ENCODE measurements at places on chromosomes 1 and 21. TPM values are rescaled to one million over a fixed set of nuclear protein-coding genes. Genes with fewer than 3 reads are reported as not detected.

The C1orf52 gene
- total RNA-seq = 18.1 TPM

- no peaks in the 10 kb centered on the region for H3K27me3 ChIP-seq
- peak; percentile 94 for DNase-seq
- H3K36me3 ChIP-seq = no peaks in the 10 kb centered on the region
- no peak overlapping the region for H3K4me3 ChIP-seq
These were observed 90.2 kb upstream of the C1orf21 start for GRCh38 chr1:184296466-184297243.

GRCh38 chr21:45365608-45366241, 39.2 kb upstream of the COL18A1 start:
- H3K27me3 ChIP-seq = no peaks in the 10 kb centered on the region
- no peak for DNase-seq
- H3K4me3 ChIP-seq = no peak overlapping the region
- H3K4me1 ChIP-seq = peaks cover 32% of the 10 kb centered on the region

DNA sequence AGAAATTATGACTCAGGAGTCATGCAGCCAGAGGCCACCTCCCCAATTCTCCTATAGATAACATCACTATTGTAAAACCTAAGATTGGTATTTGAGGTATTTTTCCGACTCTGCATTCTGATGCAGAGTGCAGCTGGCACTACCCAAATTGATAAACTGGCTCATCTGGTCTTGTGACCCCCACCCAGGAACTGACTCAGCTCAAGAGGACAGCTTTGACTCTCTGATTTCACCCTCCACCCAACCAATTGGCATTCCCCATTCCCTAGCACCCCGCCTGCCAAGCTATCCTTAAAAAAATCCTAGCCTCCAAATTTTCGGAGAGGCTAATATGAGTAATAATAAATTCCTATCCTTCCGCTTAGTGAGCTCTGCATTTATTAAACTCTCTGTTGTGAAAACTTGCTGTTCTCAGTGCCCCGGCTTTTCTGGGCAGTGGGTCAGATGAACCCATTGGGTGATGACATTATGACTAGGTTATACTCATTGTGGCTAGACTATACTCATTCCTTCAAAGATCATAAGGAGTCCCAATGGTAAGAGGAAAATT, 39.4 kb upstream of the EPS15 start:
- no peak for DNase-seq
- no peaks in the 10 kb centered on the region for H3K4me1 ChIP-seq
- no peaks in the 10 kb centered on the region for H3K27me3 ChIP-seq

GRCh38 chr1:23159963-23160877, 8.4 kb downstream of the LUZP1 start:
- no peak overlapping the region for H3K4me3 ChIP-seq
- no peak overlapping the region for H3K27ac ChIP-seq
- no peaks in the 10 kb centered on the region for H3K36me3 ChIP-seq
- H3K27me3 ChIP-seq = no peaks in the 10 kb centered on the region

GRCh38 chr1:44208226-44208625, 5.0 kb upstream of the DMAP1 start:
- H3K36me3 ChIP-seq = no peaks in the 10 kb centered on the region
- H3K27ac ChIP-seq = no peak overlapping the region
- H3K4me1 ChIP-seq = peaks cover 4% of the 10 kb centered on the region
- H3K27me3 ChIP-seq = no peaks in the 10 kb centered on the region
- H3K4me3 ChIP-seq = no peak overlapping the region

DNA sequence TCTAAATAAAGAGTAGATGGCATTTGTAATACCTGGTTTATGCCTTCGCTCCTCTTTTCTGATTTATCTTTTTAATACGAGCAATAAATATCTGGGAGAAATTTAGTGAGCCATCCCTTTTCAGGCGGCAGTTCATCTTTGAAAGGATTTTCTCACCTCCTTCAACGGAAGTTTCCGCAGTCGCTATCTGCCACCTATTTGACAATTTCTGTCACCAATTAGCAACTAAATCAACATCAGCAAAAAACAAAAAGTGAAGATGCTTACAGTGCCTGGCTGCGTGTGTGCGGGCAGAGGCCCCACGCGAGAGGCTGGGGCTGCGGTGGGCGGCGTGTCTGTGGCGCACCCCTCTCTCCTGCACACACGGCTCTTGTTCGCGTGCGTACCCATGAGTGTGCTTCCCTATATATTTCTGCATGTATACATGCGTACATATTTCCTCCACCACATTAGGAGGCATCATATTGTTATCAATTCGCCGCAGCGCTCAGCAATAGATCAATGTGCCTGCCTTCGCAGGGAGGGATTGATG, 117.3 kb upstream of the BARHL2 start:
- H3K27me3 ChIP-seq = no peaks in the 10 kb centered on the region
- H3K4me1 ChIP-seq = peaks cover 3% of the 10 kb centered on the region
- no peak overlapping the region for H3K4me3 ChIP-seq
- H3K36me3 ChIP-seq = no peaks in the 10 kb centered on the region
- no peak overlapping the region for H3K27ac ChIP-seq

DNA sequence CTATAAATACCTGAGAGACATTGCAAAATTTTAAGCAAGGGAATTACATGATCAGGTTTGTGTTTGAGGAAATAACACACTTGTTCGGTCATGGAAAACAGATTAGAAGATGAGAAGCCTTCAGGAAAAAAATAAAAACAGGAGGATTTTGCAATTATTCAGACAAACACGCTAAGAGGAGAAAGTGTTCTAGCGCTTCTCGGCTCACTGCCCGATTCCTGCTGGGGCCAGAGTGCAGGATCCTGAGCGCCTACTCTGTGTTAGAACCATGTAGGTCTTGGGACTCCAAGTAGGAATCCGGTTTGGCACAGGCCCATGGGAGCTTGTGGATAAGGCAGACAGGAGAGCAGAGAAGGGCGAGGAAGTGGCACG, 8.1 kb upstream of the PRELP start:
- peak; percentile 94 for DNase-seq
- no peak overlapping the region for H3K4me3 ChIP-seq
- H3K27ac ChIP-seq = peak overlapping the region; percentile 88
- no peaks in the 10 kb centered on the region for H3K36me3 ChIP-seq
- H3K4me1 ChIP-seq = peaks cover 47% of the 10 kb centered on the region

DNA sequence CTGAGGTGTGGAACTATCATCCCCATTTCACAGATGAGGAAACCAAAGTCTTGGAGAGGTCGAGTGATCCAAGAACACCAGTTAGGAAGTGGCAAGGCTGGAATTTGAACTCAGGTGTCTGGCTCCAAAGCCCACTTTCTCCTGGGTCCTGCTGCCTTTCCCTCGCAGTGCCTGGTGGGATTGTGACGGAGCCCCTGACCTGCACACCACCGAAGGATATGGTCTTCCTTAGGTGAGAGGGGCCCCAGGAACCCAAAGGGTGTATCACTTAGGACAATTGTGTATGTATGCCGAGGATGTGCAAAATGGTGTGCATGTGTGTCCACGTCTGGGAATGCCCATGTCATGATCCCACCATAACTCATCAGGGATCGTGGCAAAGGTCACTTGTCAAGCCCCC, 392.7 kb downstream of the MATN1 start:
- no peaks in the 10 kb centered on the region for H3K27me3 ChIP-seq
- no peak overlapping the region for H3K4me3 ChIP-seq
- no peak for DNase-seq
- H3K27ac ChIP-seq = no peak overlapping the region
- H3K4me1 ChIP-seq = no peaks in the 10 kb centered on the region

DNA sequence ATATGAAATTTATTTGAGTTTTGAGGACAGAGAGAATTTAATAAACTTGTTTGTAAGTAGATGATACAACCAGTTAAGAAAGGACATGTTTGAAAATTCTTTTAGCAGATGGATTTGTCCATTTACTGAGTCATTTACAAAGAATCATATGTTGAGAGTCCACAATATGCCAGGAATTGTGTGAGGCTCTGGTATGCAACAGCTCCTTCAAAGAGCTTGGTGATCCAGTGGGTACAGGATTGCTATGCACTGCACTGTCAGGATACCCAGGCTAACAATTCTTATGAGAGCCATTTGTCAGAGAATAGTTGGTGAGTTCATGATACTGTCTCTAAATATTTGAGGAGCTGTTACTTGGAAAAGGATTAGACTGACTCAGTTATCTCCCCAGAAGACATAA, 11.0 kb downstream of the DNM3 start:
- no peaks in the 10 kb centered on the region for H3K36me3 ChIP-seq
- H3K4me3 ChIP-seq = no peak overlapping the region
- H3K27ac ChIP-seq = no peak overlapping the region
- H3K4me1 ChIP-seq = no peaks in the 10 kb centered on the region

The VSIG8 gene
- total RNA-seq = 0.18 TPM

- DNase-seq = no peak
- no peak overlapping the region for H3K27ac ChIP-seq
- H3K36me3 ChIP-seq = no peaks in the 10 kb centered on the region
- no peak overlapping the region for H3K4me3 ChIP-seq
These were observed 233.1 kb downstream of the PAPPA2 start for GRCh38 chr1:176696109-176696508.

The SMPDL3B gene
- not detected for total RNA-seq

The GJB4 gene
- total RNA-seq = not detected

The EDARADD gene
- total RNA-seq = 2.9 TPM

DNA sequence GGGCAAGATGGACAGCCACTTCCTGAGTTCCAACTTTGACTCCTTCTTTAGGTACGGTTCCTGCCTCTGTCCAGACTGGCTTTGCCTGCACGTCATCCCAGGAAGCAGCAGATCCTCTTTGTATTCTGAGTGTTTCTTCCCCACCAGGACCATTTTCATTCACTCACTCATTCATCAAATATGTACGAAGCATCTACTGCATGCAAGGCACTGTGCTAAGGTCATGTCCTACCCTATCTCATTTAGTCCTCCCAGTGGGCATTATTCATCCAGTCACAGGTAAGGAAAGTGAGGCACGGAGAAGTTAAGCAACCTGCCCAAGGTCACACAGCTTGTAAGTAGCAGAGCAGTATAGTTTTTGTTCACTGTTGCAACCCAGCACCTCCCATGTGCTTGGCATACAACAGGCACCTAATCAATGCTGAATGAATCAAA, 13.9 kb downstream of the CRYBG2 start:
- no peak for DNase-seq
- no peak overlapping the region for H3K4me3 ChIP-seq
- H3K4me1 ChIP-seq = peaks cover 6% of the 10 kb centered on the region
- H3K27ac ChIP-seq = no peak overlapping the region

- no peaks in the 10 kb centered on the region for H3K27me3 ChIP-seq
- no peak overlapping the region for H3K4me3 ChIP-seq
- no peaks in the 10 kb centered on the region for H3K4me1 ChIP-seq
- H3K36me3 ChIP-seq = no peaks in the 10 kb centered on the region
These were observed 75.0 kb upstream of the MRPS6 start for GRCh38 chr21:33998402-33998801.

- DNase-seq = no peak
- no peaks in the 10 kb centered on the region for H3K36me3 ChIP-seq
- H3K27me3 ChIP-seq = no peaks in the 10 kb centered on the region
- H3K4me3 ChIP-seq = no peak overlapping the region
These were observed 3.6 kb downstream of the CTBS start for GRCh38 chr1:84570436-84571149.

- H3K27ac ChIP-seq = no peak overlapping the region
- no peaks in the 10 kb centered on the region for H3K4me1 ChIP-seq
- no peaks in the 10 kb centered on the region for H3K36me3 ChIP-seq
- H3K4me3 ChIP-seq = no peak overlapping the region
These were observed 8.7 kb downstream of the OR10Z1 start for GRCh38 chr1:158613764-158614163.

The RAB25 gene
- total RNA-seq = 0.45 TPM

- peaks cover 12% of the 10 kb centered on the region for H3K4me1 ChIP-seq
- H3K4me3 ChIP-seq = no peak overlapping the region
- no peaks in the 10 kb centered on the region for H3K27me3 ChIP-seq
- H3K27ac ChIP-seq = peak overlapping the region; percentile 29
These were observed 41.0 kb downstream of the TGFBR3 start for GRCh38 chr1:91844862-91845528.

DNA sequence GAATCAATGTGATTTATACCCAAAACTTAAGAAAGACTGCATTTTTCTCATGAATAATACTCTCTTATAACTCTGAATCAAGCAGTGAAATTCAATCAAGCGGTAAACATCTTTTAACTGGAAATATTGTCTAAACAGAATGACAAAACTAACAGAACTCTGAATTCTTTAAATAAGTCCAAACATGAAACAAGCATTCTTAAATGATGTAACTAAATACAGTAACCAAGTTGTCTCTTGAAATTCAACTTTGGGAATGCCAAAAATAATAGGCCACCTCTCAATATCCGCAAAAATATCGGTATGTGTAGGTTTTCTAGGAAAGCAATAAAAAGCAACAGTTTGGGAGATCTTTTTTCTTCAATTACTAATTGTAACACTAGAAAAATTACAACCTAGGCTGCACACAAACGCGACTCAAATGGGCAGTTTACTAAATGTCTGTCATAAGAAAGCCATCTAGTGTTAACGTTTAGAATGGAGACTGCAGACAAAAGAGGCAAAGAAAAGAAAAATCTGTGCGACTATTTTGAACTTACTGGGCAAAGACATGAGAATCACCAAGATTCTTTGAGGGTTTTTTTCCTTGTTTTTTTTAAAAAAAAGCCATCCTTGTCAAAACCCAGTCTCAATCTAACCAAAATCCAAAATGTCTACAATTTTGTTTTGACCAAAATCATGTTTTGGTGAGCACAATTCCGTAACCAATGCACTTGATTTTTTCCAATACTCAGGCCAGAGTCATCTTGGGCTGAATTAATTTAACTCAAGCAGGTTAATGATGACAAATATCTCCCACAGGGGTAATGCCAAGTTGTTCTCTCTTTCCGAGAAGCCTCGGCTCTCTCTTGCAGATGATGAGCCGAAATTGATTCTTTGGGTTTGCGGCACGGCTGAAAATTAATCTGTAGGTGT, 1.3 kb downstream of the SIPA1L2 start:
- DNase-seq = no peak
- H3K4me3 ChIP-seq = peak overlapping the region; percentile 73
- no peaks in the 10 kb centered on the region for H3K36me3 ChIP-seq

GRCh38 chr1:246573491-246573890, 7.2 kb downstream of the CNST start:
- H3K4me1 ChIP-seq = peaks cover 4% of the 10 kb centered on the region
- no peaks in the 10 kb centered on the region for H3K27me3 ChIP-seq
- H3K4me3 ChIP-seq = no peak overlapping the region
- H3K36me3 ChIP-seq = no peaks in the 10 kb centered on the region
- no peak overlapping the region for H3K27ac ChIP-seq
